ENCODE measurements at places on chromosomes 6 and 20.

GRCh38 chr20:50389438-50389807 lies 120.8 kb upstream of the PTPN1 start:
- DNase-seq: no peak

- peak; percentile 94 for DNase-seq
Observed at GRCh38 chr6:291697-292505, at the start of gene DUSP22. TSS of gene DUSP22 (plus strand) at chr6:292487. CDS start at chr6:292540, 53 bp downstream.

- DNase-seq: no peak
Observed at GRCh38 chr20:1491281-1491840, at the start of gene SIRPB2. TSS of gene SIRPB2 (minus strand) at chr20:1491420. CDS start at chr20:1491359, 61 bp downstream.

DNA sequence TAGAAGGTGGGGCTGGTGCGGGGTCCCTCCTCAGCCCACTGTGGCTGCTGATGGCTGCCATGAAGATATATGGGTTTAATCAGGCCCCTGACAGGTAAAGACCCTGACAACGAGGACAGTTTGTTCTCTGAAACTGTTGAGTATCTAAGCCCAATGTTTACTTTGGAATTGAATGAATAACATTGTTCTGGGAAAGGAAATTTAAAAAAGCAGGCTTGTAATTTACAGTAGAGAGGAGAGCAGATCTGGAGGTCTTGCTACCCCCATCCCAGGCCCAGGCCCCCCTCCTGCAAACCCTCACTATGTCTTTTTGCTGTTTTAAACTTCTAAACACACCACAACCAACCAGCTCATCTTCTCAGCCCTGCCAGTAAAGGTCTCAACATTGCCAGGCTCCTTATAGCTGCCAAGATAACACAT lies 171.3 kb downstream of the CDC5L start:
- DNase-seq: no peak

DNA sequence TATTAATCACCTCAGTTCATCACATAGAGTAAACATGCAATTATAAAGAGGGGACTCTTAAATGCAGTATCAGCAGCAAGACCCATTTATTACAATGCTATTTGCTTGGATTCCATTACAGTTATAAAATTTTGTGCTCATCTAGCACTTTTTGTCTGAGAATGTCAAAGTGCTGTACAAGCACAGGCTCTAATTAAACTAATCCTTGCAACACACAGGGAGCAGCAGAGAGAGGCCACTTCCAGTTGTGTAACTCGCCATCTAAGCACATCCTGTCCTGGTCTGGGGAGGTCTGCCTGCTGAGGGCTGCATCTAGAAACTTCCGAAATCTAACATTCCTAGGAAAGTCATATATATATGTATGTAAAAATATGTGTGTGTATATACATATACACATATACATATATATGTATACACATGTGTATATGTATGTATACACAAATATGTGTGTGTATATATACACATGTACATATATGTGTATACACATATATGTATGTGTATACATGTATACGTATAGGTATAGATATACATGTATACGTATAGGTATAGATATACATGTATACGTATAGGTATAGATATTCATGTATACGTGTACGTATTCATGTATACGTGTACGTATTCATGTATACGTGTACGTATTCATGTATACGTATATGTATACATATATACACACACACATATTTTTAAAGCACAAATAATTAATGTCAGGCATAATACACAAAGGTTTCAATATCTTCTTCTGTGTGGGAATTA lies 136.4 kb upstream of the JARID2 start:
- no peak for DNase-seq

GRCh38 chr6:222468-222867 lies 69.8 kb upstream of the DUSP22 start:
- DNase-seq: no peak

DNA sequence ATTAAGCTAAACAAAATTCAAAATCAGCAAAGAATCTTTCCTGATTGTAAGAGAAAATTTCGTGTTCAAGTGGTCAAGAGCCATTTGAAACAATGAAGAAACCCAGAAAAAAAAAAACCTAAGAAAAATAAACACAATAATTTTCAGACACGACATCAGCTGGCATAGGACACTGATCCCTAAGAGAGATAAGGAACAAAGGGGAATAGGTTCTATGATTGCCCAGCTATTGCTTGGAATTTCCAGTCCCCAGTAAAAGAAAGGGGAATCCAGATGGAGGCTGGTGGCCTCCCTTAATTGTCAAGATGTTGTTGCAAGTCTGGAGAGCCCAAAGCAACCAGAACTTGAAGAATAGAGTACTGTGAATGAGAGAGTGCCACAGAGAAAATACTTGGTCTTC lies 48.5 kb downstream of the COL12A1 start:
- no peak for DNase-seq

GRCh38 chr20:41530923-41531322 lies 87.3 kb downstream of the CHD6 start:
- DNase-seq: no peak

DNA sequence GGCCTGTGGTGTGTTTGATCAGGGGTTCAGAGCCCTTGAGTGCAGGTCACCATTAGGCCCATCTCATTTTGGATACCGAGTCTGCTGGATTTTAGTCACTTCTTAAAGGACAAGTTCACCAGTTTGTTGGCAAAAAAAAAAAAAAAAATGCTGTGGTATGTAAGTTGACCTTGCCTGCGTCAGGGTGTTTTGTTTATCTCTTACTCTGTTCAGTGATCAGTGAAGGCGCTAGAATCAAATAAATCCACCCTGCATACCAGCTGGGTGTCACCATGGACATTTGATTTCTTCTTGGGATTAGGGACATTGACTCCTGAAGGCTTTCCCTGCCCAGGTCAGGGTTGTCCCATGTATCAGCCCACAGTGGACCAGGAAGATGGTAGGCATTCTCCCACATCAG lies 6.7 kb downstream of the SMOC2 start:
- DNase-seq: no peak

DNA sequence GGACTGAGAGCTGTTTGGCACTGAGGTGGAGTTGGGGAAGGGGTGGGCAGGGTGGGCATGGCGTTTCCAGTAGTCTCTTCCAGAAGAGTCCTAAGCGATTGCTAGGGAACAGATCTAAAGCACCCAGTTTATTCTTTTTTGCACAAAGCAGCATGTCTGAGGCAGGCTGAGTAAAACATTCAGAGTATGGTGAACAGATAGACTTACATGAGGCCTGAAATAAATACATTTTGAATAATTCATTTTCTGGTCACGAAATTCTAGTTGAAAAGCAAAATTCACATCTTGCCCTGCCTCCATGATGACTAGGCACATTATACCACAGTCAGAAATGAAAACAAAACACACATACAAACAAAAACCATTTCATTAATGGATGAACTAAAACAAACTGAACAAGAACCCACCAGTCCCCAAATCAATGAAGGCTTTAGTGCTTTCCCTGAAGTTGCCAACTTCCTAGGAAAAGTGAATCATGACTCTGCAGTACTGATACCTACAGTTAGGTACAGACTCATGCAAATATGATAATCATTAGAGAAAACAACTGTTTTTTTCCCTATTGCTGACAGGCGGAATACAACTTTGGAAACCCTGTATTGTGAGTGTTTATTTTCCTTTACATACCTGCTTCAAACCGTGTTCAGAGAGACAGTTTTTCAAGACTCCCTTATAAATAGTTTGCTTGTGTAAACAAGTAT lies 702.9 kb upstream of the POU3F2 start:
- no peak for DNase-seq

- no peak for DNase-seq
Observed at GRCh38 chr20:10374036-10374435, 60.0 kb downstream of the MKKS start.

GRCh38 chr20:11371831-11372230 lies 545.9 kb upstream of the BTBD3 start:
- DNase-seq: no peak

DNA sequence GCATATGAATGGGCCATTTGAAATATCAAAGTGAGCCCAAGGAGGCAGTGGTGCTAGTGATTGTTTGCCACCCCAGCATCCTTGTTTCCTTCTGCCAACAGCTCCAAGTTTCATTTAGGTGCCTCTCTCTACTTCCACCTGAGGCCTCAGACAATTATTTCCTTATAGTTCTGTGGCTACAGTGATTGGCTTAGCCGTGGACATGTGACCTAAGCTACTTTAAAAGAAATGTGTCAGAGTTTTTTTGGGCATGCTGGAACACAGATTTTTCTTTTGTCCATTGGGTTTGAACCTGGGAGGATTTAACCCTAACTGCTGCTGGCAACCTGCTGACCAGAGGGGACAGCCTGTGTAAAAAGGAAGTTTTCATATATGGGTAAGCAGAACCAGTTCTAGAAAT lies 319.4 kb downstream of the CD109 start:
- DNase-seq: no peak

DNA sequence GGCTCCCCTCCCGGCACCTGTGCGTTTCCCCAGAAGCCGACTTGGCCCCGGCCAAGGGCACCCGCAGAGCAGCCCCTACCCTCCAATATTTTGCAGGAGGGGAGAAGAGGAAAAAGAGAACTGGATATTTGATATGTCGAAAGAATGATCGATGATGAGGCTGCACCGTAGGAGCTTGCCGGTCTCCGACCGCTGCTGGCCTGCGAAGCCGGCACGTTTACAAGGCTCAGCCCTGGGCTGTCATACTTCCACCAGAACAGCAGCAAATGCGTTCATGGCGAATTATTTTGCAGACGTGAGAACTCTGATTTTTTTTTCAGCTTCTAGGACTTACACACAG lies 296.7 kb downstream of the TFAP2C start:
- DNase-seq: peak; percentile 64

DNA sequence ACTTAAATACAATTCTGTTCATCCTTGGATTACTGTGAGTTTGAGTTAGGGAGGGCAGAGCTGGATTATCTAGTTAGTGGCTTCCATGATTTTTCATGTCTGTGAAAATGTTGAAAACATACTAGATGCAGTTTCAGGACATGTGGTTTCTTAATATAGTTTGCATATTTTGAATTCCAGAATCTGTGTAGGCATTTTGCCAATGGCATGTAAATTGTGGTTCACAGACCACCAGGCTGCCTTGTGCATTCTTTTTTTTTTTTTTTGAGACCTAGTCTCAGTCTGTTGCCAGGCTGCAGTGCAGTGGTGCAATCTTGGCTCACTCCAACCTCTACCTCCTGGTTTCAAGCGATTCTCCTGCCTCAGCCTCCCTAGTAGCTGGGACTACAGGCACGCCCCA lies 42.8 kb downstream of the CDC5L start:
- no peak for DNase-seq

GRCh38 chr20:37345339-37346235 lies at the start of gene SRC:
TSS of gene SRC (plus strand) at chr20:37346140. CDS start at chr20:37384154, 38,014 bp downstream.
- peak; percentile 91 for DNase-seq
